Stimulated activated naive CD8-positive, alpha-beta T cell treated with anti-CD3 and anti-CD28 coated beads, Interleukin-15, amount 100 ng/mL, for 72 hours (primary cell): ENCODE measurements at places on chromosomes 12 and 14.

DNA sequence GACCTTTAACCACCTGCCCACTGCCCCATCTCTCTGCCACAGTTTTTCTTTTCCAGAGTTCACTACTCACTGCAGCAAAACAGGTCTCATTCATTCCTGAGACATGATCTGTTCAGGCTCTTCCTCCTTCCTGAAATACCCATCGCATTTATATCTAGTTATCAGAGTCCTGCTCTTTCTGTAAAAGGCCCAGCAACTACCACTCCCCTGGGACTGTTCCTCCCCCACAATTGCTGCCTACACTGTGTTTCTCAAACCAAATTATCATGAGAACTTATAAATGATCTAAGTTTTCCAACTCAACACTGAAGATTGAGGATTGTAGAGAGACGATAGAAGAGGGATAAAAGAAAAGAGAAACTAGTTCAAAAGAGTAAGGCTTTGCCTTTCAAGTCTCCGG lies 40.8 kb upstream of the EPS8 start:
- no peak for DNase-seq

GRCh38 chr14:25197885-25198284 lies 147.9 kb upstream of the STXBP6 start:
- no peak for DNase-seq

GRCh38 chr12:19945559-19946435 lies 422.5 kb upstream of the PDE3A start:
- no peak for DNase-seq

GRCh38 chr12:98149691-98150210 lies 365.6 kb upstream of the TMPO start:
- no peak for DNase-seq

DNA sequence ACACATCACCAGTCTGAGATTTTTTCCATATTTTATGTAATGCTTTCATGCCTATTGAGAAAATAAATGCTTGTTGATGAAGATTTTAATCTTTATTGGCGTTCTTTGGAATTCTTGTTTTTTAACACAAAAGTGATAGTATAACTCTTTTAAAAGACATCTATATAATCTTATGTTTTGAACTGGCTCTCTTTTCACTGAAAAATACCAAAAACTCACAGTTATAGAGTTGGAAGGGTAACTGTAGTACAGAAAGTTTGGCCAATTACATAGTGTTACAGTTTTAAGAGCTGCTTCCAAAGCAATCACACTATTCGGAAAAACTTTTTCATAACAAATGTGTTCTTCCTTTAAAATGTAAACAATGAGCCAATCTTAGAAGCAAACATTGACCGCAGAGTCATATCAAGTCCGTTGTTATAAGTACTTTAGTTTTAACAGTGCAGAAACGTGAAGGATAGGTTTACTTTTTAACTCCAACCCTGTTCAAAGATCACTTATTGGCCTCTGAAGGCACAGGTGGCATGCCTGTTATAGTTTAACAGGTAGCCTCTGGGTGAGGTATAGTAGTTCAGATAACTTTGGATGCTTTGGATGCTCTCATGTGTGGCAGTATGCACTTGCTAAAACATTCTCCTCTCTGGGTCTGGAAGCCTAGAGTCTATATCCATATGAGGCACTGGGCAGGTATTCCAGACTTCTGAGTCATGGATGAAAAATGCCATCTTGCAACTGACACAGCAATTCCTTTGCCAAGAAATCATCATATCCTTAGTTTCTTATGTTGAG lies 12.1 kb upstream of the NTN4 start:
- no peak for DNase-seq

GRCh38 chr14:90253826-90254225 lies 2.5 kb upstream of the PSMC1 start:
- no peak for DNase-seq

GRCh38 chr14:20799456-20799891 lies 3.2 kb downstream of the RNASE1 start:
- no peak for DNase-seq

DNA sequence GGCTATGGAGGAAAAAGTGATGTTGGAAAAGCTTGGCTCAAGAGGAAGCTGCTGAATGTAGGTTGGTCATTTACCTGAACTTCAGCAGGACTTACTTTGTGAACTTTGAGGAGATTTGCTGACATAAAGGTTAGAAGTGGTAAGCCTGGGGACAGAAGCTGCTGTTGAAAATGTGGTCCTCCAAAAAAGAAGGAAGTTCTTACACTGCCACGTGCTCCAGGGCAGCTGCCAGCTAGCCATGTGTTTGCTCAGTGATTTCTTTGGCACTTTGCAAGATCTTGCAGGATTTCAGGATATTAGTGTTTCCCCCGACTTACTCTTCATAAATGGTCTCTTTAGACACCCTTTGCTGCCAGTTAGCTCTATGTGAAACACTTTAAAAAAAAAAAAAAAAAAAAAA lies 14.8 kb upstream of the DYRK2 start:
- DNase-seq: no peak

GRCh38 chr12:115946092-115946491 lies 331.4 kb downstream of the MED13L start:
- no peak for DNase-seq

DNA sequence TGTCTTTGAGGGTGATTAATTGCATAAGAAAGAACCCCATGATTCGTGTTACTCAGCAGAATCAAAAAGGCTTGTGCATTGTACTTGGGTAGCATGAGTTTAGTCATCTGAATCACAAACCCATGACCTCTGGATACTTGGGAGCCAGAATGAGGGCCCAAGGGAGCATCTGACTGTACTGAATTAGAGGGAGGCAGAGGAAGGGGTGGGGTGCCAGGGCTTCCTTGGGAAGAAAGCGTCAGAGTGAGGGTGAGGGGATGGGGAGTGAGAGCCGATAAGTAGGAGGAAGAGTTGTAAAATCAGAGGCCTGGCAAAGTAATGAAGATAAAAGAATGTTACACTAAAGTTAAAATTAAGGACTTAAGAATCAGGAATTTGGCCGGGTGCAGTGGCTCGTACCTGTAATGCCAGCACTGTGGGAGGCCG lies 29.8 kb downstream of the GPRC5D start:
- no peak for DNase-seq

GRCh38 chr14:98888927-98889835 lies 382.8 kb downstream of the BCL11B start:
- no peak for DNase-seq

DNA sequence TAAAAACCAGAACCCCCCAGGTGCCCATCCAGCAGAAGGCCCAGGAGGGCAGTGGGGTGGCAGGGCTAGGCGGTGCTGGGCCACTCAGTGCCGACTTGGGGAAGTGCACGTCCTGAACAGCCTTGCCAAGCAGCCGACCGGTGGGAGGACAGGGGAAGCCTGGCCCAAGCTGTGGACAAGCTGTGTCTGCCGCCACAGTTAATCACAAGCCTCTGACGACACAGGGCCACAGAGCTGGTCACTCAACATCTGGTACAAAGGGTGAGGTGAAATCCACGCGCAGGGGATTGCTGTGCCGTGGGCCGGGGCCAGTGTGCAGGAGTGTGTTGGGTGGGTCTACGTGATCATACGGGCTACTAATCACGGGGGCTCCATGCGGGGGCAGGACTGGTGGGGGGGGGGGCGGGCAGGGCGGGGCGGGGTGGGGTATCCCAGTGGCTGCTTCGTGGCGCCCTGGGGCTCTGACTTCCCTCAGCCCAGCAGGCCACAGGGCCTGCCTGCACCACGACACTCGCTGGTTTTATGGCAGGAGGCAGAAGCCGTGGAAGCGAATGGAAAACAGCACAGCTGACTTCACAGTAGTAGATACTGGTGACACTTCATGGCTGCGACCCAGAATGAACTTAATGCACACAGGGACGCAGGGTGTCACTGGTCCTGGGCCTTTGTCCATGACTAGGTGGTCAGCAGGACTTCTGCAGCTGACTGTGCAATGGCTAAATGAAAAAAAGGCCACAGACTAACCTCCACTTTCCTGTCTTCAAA lies 10.2 kb downstream of the AMN start:
- no peak for DNase-seq

- DNase-seq: no peak
Measured at GRCh38 chr14:55912344-55912743, 205.9 kb upstream of the PELI2 start.

DNA sequence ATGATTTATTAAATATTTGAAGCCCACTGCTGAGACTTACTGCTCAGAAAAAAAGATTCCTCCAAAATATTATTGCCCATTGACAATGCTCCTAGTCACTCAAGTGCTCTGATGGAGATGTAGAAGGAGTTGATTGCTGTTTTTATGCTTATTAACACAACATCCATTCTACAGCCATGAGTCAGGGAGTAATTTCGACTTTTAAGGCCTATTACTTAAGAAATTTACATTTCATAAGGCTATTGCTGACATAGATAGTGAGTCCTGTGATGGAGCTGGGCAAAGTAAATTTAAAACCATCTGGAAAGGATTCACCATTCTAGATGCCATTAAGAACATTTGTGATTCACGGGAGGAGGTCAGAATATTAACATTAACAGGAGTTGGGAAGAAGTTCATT lies 5.2 kb downstream of the KCNJ8 start:
- DNase-seq: no peak

DNA sequence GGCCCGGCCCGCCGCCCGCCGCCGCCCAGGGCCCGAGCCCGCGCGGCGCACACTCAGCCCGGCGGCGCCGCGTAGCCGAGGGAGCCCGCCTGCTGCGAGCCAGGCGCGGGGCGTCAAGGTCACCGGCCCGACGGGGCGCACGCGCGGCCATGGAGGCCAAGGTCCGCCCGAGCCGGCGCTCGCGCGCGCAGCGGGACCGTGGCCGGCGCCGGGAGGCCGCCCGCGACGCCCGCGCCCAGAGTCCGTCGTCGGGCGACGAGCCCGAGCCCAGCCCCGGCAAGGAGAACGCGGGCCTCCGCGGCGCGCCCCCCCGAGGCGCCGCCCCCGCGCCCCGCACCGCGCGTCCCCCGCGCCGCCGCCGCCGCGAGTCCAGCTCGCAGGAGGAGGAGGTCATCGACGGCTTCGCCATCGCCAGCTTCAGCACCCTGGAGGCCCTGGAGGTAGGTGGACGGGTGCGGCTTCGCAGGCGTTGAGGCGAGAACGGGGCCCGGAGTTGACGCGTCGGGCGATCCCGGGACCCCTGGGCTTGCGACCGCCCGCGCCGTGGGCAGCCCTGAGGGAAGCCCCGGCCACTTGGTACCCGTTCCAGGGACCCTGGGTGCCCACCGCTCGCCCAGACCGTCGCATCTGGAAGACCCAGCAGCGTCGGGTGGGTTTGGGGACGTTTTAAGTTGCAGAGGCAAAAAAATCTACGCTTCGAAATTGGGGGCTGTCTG lies 629 bp downstream of the FBRSL1 start:
- no peak for DNase-seq

DNA sequence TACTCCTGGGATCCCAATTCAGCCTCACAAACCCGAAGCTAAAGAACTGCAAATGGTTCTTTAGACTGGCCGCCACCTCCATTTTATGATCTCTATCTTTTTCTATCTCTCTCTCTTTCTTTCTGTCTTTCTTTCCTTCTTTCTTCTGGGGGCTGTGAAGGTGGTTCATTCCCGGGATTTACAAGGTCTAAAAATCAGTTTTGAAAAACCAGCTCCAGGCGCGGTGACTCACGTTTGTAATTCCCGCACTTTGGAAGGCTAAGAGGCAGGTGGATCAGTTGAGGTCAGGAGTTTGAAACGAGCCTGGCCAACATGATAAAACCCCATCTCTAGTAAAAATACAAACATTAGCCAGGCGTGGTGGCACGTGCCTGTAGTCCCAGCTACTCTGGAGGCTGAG lies 67.2 kb upstream of the VASH1 start:
- no peak for DNase-seq

- DNase-seq: no peak
Measured at GRCh38 chr12:122610911-122611310, 83.9 kb downstream of the KNTC1 start.

DNA sequence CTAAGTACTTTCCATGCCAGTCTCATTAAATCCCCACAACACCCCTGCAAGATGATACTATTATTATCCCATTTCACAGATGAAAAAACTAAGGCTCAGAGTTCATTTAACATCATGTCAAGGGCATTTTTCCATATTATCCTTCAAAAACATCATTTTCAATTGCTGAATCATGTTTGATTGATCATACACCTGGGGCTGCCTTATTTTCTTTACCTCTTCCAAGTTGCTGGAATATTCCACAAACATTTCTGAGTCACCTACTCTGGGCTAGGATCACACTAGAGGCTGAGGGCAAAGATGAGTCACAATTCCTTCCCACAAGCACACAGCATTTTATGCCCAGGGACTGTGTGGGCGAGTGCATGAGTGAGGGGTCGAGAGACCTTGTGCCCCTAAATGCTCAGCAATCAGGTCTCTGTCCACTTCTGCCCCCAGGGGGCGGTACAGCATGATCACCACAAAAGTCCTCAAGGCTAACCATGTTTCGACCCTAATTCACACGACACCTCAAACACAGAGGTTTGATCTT lies 14.1 kb upstream of the TMEM119 start:
- peak; percentile 46 for DNase-seq

DNA sequence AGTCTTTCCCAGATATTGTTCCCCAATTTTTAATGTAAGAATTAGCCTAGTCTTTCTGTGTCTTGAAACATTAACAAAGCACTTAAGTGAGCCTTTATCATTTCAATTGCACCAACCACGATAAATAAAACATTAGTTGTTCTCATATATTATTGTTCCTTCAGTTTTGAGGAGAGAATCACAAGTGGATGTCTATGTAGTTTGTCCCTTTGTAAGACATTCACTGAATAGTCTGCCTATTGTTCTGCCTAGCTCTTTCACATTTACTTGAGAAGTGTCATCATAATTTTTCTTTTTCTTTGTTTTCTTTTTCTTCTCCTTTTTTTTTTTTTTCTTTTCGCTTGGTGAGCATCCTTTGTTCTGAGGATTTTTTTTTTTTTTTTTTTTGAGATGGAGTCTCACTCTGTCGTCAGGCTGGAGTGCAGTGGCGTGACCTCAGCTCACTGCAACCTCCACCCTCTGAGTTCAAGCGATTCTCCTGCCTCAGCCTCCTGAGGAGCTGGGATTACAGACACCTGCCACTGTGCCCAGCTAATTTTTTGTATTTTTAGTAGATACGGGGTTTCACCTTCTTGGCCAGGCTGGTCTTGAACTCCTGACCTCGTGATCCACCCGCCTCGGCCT lies 129.7 kb downstream of the SYT1 start:
- DNase-seq: no peak

- DNase-seq: no peak
Measured at GRCh38 chr14:93295541-93296220, 37.2 kb downstream of the BTBD7 start.

DNA sequence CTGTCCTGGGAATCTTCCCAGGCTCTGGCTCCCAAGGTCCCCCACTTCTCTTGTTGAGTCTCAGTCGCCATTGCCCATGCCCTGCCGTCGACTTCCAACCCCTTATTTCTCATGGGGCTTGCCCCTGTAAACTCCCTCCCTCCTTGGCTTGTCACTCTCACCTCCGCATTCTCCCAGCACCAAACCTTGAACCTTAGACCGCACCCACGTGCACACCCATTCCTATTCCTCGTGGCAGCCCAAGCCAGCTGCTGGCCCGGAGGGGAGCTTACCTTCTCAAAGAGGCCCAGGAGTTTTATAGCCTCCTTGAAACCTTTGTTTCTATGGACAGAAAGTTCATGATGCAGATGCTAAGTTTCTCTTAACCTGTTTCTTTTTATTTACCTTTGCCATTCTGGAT lies 4.6 kb downstream of the JDP2 start:
- no peak for DNase-seq
